H9 (cell line): ENCODE measurements at places on chromosomes 3 and 15. TPM values are rescaled to one million over a fixed set of nuclear protein-coding genes. Genes with fewer than 3 reads are reported as not detected.

The SCG3 gene
- 22.7 and 24.0 TPM in 2 replicates for total RNA-seq

The CD47 gene
- 15.4 and 18.8 TPM in 2 replicates for total RNA-seq

The CLEC3B gene
- total RNA-seq: not detected in 2 replicates

The CISH gene
- total RNA-seq: 1.7 and 2.2 TPM in 2 replicates

The ZNF385D gene
- 1.2 and 1.5 TPM in 2 replicates for total RNA-seq

The GOLGA6A gene
- total RNA-seq: 0.72 and 0.90 TPM in 2 replicates

The GP5 gene
- total RNA-seq: not detected in 2 replicates

The CCR8 gene
- total RNA-seq: 0.31 and 0.64 TPM in 2 replicates

The DYNLT2B gene
- total RNA-seq: 12.4 and 14.1 TPM in 2 replicates

The CTXN2 gene
- 0.11 TPM in 2 replicates for total RNA-seq

The COL8A1 gene
- total RNA-seq: 0.17 and 0.26 TPM in 2 replicates

The HES1 gene
- 23.2 and 23.3 TPM in 2 replicates for total RNA-seq

The NR2E3 gene
- total RNA-seq: 0.31 and 0.35 TPM in 2 replicates

The BLOC1S6 gene
- total RNA-seq: 36.9 and 39.7 TPM in 2 replicates

The AHSG gene
- 0.13 TPM in 1 of 2 replicates, not detected in the other for total RNA-seq

The NUSAP1 gene
- 157 and 158 TPM in 2 replicates for total RNA-seq

The EEF1AKMT4 gene
- 8.1 and 9.8 TPM in 2 replicates for total RNA-seq

The TM6SF1 gene
- 0.96 and 0.99 TPM in 2 replicates for total RNA-seq

The MNS1 gene
- total RNA-seq: 4.2 and 4.3 TPM in 2 replicates

The CCDC54 gene
- not detected in 2 replicates for total RNA-seq

The SGO1 gene
- 28.1 and 30.7 TPM in 2 replicates for total RNA-seq

The SPINK8 gene
- not detected in 2 replicates for total RNA-seq

The TMEM108 gene
- 3.5 and 5.0 TPM in 2 replicates for total RNA-seq

The CD200 gene
- total RNA-seq: 51.6 and 56.0 TPM in 2 replicates

The TNIK gene
- 10.2 and 15.9 TPM in 2 replicates for total RNA-seq

The APOD gene
- total RNA-seq: not detected in 2 replicates

The SH2D7 gene
- not detected in 2 replicates for total RNA-seq

The AADACL2 gene
- not detected in 2 replicates for total RNA-seq

The NFKBIZ gene
- 11.1 TPM in 2 replicates for total RNA-seq

The TCF12 gene
- 76.7 and 78.5 TPM in 2 replicates for total RNA-seq

The CLDN16 gene
- not detected in 2 replicates for total RNA-seq

The NECTIN3 gene
- total RNA-seq: 52.0 and 53.7 TPM in 2 replicates

The SLC6A1 gene
- total RNA-seq: 0.09 TPM in 1 of 2 replicates, not detected in the other

The GOLGA8N gene
- total RNA-seq: 0.50 and 0.57 TPM in 2 replicates

The TRH gene
- not detected in 2 replicates for total RNA-seq

The CX3CR1 gene
- total RNA-seq: 0.09 TPM in 1 of 2 replicates, not detected in the other
